Activated CD4-positive, alpha-beta T cell treated with anti-CD3 and anti-CD28 coated beads, Interleukin-2, amount 10 ng/mL, durations not matched to agents 24 days and 14 days (primary cell): ENCODE measurements at places on chromosomes 12 and 14. TPM values are rescaled to one million over a fixed set of nuclear protein-coding genes. Genes with fewer than 3 reads are reported as not detected.

DNA sequence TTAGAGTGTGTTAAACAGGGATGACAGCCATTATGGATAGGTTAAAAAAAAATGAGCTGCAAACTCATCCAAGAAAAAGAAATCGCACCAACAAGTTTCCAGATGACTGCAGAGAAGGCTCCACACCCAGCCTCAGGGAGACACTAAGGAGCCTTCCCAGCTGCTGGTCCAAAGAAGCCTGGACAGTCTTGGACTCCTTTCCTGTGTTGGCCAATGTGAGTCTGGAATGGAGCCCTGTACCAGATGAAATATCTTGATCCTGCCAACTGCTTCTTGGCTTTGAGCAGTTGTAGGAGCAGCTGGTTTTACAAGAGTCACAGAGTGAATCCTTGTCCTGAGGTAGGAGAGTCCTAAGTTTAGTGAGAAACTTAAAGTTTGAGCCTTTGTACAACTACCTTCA is 44.5 kb downstream of the SLC38A1 start:
- no peak for DNase-seq
- peaks cover 80% of the 10 kb centered on the region for H3K36me3 ChIP-seq
- no peak overlapping the region for H3K27ac ChIP-seq
- no peak overlapping the region for H3K4me3 ChIP-seq
- peaks cover 69% of the 10 kb centered on the region for H3K4me1 ChIP-seq
- H3K27me3 ChIP-seq = no peaks in the 10 kb centered on the region

DNA sequence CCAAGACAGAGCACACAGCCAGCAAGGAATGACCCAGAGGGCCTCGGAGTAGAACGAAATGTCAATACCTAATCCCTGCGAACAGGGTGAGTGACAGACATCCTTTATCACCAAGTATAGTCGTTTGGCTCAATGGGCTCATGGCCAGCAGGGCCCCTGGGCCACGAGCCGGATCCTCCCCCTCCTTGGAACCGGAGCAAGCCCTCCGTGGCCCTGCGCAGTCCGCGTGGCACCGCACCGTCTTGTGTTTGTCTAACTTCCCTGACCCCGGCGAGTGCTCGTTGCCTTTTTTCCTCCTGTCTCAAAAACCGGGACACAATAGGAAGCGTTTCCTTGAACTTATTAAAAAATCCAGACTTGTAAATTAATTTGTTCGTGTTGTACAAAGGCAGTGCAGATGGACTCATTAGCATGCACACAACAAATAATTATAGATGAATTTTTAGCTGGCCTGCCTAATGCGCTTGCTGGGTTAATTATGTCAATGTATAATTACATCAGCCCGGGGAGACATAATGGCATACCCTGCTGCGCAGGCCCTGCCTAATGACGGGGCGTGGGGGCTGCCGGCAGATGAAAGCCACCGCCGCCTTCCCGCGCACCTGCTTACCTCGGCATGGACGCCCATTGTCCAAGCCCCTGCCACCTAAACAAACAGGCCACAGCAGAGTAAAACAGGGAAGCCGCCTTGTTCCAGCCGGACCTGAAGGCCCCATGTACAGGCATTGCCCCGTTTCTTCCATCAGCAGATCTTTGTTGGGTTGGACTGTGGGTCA is 81.6 kb downstream of the PHETA1 start:
- H3K4me1 ChIP-seq = no peaks in the 10 kb centered on the region
- no peak for DNase-seq
- no peaks in the 10 kb centered on the region for H3K27me3 ChIP-seq
- no peak overlapping the region for H3K27ac ChIP-seq
- H3K36me3 ChIP-seq = no peaks in the 10 kb centered on the region

GRCh38 chr14:70754991-70755390 is 54.3 kb downstream of the MAP3K9 start:
- H3K4me3 ChIP-seq = no peak overlapping the region
- no peak for DNase-seq
- no peak overlapping the region for H3K27ac ChIP-seq
- peaks cover 3% of the 10 kb centered on the region for H3K36me3 ChIP-seq
- no peaks in the 10 kb centered on the region for H3K4me1 ChIP-seq

- peaks cover 3% of the 10 kb centered on the region for H3K27me3 ChIP-seq
- no peak overlapping the region for H3K4me3 ChIP-seq
- peaks cover 59% of the 10 kb centered on the region for H3K36me3 ChIP-seq
- H3K4me1 ChIP-seq = peaks cover 4% of the 10 kb centered on the region
Observed at GRCh38 chr12:113159937-113160336, 10.4 kb downstream of the CFAP73 start.

DNA sequence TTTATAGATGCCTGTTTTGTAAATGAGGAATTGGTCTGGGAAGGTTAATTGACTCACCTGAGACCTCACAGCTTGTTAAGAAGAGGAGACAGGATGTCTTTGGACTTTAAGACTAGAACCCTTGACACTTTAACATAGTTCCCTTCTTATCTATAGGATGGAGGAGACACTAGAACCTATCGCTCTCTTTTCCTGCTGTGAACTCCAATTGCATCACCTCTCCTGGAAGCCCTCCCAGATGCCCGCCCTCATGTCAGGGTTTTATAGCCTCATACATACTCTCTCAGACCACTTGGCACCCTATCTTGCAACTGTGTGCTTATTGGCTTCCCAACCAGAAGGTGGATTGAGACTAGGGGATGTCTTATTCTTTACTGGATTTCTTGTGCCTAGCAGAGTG is 2.5 kb upstream of the CTDSP2 start:
- no peak overlapping the region for H3K27ac ChIP-seq
- H3K27me3 ChIP-seq = peaks cover 34% of the 10 kb centered on the region
- no peak for DNase-seq
- peaks cover 3% of the 10 kb centered on the region for H3K36me3 ChIP-seq
- peaks cover 18% of the 10 kb centered on the region for H3K4me1 ChIP-seq

GRCh38 chr12:6340032-6340638 is 1.7 kb downstream of the TNFRSF1A start:
- H3K4me1 ChIP-seq = peaks cover 40% of the 10 kb centered on the region
- H3K36me3 ChIP-seq = peaks cover 10% of the 10 kb centered on the region
- no peaks in the 10 kb centered on the region for H3K27me3 ChIP-seq
- no peak overlapping the region for H3K4me3 ChIP-seq
- H3K27ac ChIP-seq = no peak overlapping the region
- peak; percentile 71 for DNase-seq

DNA sequence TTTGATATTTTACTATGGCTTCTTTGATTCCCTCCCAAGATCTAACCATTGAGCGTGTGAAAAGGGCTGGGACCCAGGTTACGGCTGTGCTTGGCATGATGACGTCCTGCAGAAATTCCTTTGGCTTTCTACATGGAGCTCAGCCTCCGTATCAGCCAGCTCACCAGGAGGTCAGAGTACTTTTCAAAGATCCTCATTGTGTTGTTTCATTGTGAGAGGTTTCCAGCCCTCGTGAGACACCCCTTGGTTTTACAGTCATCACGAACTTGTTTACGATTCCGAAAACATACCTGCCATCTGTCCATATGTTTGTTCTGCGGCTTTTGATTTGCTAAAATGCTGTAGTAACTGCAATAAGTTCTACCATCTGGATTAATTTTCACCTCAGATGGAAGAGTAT is 453.1 kb downstream of the TMEM121 start:
- peaks cover 3% of the 10 kb centered on the region for H3K27me3 ChIP-seq
- H3K4me3 ChIP-seq = no peak overlapping the region
- peaks cover 23% of the 10 kb centered on the region for H3K4me1 ChIP-seq
- H3K36me3 ChIP-seq = no peaks in the 10 kb centered on the region
- DNase-seq = no peak

DNA sequence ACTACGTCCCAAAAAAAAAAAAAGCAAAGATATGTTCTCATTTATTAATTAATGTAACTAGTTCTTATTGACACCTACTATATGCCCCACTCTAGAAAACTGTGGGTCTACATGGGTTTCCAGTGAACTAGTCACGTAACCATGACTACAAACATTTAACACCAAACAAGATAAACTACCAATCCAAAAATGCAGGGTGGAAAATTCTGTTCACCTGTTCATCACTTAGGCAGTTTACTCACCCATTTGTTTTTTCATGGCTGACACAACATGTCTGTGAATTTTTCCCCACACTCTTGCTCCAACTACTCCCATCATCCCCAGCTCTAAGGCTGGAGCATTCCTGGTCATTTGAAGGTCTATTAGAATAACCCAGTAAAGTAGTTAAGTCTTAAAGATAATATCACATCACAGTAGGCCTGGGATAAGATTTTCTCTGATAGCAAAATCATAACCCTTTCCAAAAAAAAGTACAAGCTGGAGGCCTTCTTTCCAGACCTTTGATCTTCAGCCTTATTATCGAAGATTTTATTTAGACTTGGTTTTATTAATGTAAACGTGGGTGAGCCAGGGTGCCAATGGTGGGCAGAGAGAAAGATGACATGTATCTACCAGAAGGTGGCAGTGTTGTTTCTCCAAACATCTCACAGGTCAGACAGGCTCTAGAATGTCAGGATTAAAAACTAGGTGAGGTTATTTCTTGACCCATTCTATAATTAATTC is 61.6 kb upstream of the DAAM1 start:
- no peak overlapping the region for H3K27ac ChIP-seq
- DNase-seq = peak; percentile 75
- no peaks in the 10 kb centered on the region for H3K4me1 ChIP-seq
- no peak overlapping the region for H3K4me3 ChIP-seq

GRCh38 chr12:1662761-1663439 is 28.0 kb upstream of the ADIPOR2 start:
- H3K27me3 ChIP-seq = peaks cover 3% of the 10 kb centered on the region
- H3K27ac ChIP-seq = peak overlapping the region; percentile 82
- peaks cover 34% of the 10 kb centered on the region for H3K4me1 ChIP-seq
- H3K36me3 ChIP-seq = no peaks in the 10 kb centered on the region
- peak overlapping the region; percentile 78 for H3K4me3 ChIP-seq
- DNase-seq = no peak

DNA sequence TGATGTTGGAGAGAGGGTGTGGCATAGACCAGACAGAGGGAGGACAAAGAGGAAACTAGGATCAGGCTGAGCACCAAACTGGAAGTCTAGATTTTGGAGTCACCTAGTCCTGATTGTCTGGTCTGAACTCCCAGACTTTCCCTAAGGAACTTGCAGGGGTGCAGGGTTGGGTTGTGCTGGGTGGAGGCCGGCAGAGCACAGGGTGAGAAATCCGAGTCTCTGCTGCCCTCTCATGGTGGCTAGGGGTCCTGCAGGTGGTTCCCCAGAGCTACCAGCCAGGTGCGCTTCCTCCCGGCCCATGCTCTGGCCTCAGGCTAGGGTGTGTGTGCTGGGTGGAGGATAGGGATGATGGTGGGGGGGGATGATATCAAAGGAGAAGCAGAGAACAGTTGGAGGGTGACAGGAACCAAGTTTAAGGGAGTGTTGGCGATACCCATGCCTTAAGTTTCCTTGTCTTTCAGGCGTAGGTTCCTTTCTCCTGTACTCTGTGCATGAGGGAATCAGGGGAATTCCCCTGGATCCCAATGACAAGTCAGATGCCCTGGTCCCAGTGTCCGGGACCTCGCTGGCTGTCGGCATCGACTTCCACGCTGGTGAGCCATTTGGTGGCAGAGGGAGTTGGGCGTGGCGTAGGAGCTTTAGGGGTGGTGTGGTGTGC is 33.5 kb upstream of the NXPH4 start:
- peak; percentile 94 for DNase-seq
- H3K4me1 ChIP-seq = peaks cover 7% of the 10 kb centered on the region
- H3K36me3 ChIP-seq = no peaks in the 10 kb centered on the region
- H3K27ac ChIP-seq = no peak overlapping the region
- H3K27me3 ChIP-seq = peaks cover 2% of the 10 kb centered on the region

GRCh38 chr12:28568118-28568517 is 377.9 kb downstream of the CCDC91 start:
- no peaks in the 10 kb centered on the region for H3K36me3 ChIP-seq
- no peak for DNase-seq
- no peak overlapping the region for H3K27ac ChIP-seq
- H3K4me3 ChIP-seq = no peak overlapping the region
- H3K4me1 ChIP-seq = no peaks in the 10 kb centered on the region

DNA sequence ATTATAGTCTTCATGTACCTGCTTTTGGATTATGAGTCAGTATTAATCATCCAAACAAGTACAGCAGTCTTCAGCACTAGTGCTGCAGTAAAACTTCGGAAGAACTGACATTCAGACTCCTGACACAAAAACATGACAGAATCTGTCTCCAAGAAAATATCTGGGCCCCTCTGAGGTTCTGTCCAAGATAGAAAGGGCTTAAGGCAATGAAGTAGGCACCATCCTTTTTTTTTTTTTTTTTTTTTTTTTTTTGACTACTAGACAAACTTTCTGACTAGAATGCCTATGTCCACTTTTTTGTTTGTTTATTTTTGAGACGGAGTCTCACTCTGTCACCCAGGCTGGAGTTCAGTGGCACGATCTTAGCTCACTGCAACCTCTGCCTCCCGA is 112.5 kb downstream of the MED13L start:
- H3K4me1 ChIP-seq = peaks cover 18% of the 10 kb centered on the region
- no peak overlapping the region for H3K27ac ChIP-seq
- no peak for DNase-seq

Gene POLE2
- 52.8 and 58.4 TPM in 2 replicates for total RNA-seq

Gene SLCO1B3
- not detected in 2 replicates for total RNA-seq
